ENCODE measurements at places on chromosomes 7 and 10.

- DNase-seq = no peak
Observed at GRCh38 chr7:15490291-15490690, 71.5 kb downstream of the AGMO start.

- DNase-seq = no peak
Observed at GRCh38 chr10:14748441-14748840, 26.3 kb downstream of the FAM107B start.

DNA sequence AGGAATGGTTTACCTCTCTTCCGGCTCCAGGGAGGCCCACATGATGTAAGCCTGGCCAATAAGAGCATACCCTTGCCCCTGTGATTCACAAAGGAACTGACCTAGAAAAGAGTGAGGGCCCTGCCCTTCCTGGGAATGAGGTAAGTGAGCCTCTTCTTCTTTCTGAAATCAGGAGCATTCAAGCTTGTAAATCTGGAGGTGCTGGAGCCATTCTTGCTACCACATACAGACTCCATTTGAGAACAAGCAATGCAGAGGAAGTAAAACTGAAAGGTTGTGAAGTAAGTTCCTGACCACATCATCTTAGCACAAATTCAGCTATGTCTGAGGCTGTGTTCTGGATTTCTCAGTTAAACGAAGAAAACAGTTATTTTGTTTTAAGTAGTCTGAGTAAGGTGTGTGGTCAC, 132.2 kb downstream of the CD36 start:
- DNase-seq = no peak

DNA sequence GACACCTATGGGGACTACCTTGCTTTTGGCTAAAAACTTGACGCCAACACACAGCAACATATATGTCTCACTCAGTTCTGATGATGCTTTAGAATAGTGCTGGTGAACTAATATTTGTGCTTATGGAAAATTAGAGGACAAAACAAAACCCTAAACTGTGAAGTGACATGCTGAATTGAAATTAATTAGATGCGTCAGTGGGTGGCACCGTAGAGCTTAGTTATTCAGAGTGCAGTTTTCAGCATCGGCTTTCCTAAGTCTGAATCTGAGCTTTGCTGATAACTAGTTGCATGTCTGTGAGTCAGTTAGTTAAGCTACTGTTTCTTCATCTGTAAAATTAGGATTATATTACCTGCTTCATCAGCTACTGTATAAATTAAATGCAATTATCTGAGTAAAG, 245.0 kb upstream of the SORCS1 start:
- peak; percentile 8 for DNase-seq

DNA sequence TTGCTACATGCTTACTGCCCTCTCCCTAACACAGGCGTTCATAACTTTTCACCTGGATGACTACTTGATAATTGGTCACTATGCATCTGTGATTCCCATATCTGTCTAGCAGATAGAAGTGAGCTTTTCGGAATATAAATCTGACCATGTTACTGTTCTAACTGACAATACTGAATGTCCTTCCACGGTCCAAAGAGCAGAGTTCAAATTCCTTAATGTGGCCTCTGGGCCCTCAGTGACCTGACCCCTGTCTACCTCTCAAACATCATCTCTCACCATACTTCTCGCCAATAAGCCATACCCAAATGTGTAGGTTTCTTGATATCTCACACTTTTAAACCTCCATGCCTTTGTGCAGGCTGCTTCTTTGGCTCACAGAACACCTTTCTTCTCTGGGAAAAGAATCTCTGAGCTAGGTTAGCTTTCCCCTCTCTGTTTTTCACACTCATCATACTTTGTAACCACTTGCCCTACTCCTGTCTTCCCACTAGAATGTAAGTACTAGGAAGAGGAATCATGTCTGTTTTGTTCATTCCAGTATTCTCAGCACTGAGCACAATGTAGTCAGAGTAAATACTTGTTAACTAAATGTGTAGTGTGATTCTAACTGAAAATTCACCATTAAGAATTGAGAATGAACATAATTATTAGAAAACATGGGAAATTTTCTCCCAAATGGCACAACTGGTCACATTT, 39.2 kb upstream of the LRRC17 start:
- no peak for DNase-seq

DNA sequence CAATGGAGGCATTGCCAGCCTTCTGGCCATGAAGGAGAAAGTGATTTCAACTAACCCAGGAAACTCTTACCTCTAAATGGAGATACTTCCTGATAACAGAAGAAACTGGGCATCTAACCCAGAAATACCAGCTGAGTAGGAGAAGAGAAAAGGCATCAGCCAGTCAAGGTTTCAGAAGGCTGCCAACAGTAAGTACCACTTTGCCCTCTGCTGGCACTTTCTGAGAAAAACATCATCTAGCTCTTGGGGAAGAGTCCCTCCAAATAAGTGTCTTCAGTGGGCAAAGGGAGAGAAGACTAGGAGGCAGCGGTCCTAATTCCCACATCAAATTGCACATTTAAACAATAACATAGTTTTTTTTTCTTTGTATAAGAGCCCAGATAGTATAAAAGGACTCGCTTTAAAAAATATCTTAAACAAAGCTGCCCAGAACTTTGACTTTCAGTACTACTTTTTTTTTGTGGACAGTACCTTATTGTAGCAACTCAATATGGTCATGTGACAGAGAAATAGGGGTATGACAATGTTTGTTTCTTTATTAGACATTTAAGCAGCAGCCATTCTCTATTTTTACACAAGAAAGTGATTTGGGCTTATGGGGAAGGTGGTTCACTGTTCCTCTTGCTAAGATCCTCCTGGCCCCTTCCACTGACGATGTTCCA, 157.3 kb downstream of the CTTNBP2 start:
- peak; percentile 7 for DNase-seq

DNA sequence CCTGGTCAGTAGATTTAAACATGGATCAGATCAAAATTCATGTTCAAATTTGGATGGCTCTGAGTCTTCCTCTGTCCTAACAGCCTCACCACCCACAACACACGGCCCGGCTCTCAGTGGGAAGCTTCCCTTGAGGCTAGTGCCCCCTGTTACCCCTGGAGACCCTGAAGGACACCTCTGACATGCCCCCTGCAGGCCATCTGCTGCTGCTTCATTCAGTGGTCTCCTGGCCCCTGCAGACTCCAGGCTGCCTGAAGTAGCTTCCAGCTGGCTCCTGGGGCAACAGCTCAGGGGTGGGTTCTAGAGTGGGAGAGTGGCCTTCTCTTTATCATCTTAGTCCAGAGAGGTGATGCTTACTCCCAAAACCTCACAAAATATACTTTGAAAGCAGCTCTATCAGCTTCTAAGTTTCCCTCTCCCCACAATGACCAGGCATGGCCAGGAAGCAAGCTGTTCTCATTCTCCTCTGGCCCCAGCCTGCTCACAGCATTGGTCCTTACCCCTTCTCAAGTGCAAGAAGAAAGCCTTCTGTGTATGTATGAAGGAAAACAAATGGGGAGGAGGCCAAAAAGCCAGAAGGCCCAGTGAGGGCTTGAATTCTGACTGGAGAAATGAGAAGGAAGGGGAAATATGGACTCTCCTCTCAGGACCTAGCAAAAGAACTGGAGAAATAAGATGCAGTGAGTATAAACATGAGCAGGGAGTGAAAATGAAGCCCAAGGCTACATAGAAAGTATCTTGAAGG, 189.6 kb upstream of the INHBA start:
- DNase-seq = no peak

DNA sequence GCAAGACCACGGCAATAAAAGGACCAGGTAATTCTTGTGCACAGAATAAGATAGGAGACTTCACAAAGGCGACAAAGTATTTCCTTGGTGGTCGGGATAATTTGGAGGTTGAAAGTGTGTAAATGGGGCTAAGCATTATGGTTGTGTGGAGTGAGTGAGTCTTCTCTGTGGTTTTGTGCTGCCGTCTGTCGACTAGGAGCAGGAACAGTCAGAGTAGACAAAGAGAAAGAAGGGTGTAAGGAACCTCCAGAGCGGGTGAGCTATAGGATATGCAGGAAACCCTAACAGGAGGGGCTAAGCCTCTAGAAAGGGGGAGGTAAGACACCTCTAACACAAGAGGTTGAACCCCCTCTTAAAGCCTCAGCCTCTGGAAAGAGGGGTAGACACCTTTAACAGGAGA, 201.6 kb downstream of the SH2D4B start:
- no peak for DNase-seq

- DNase-seq = no peak
Observed at GRCh38 chr10:19628767-19629560, 187.3 kb upstream of the PLXDC2 start.

- no peak for DNase-seq
Observed at GRCh38 chr10:16184906-16185305, 251.9 kb upstream of the PTER start.

DNA sequence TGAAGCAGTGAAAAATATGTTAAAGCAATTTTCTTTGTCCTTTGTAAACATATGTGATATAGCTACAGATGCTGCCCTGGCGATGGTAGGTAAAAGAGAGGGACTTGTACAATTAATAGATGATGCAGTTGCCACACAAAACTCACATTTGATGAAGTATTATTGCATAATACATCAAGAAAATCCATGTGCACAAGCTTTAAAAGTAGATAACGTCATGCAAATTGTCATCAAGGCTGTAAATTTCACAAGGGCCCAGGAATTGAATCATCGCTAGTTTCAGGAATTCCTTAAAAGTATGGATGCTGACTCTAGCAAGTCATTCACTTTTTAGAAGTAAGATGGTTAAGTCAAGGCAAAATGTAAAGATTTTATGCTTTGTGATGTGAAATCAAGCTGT, 10.0 kb downstream of the CYP3A5 start:
- no peak for DNase-seq

DNA sequence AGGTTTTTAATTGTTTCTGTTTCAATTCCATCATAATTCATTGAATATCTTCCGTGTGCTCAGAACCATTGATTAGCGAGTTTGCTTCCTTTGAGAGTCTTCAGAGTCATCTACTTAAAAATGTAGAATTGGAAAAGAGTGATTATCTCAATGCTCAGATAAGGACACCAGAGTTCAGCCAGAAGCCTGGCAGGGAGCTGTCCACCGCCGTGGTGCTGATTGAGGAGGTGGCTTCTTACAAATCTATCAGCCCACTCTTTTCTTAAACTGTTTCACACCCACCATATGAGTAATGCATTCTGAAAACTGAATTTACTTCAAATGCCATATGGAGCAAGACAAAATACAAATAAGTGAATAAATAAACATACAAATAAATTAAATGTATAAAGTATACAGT, 79.3 kb downstream of the INSYN2A start:
- no peak for DNase-seq

DNA sequence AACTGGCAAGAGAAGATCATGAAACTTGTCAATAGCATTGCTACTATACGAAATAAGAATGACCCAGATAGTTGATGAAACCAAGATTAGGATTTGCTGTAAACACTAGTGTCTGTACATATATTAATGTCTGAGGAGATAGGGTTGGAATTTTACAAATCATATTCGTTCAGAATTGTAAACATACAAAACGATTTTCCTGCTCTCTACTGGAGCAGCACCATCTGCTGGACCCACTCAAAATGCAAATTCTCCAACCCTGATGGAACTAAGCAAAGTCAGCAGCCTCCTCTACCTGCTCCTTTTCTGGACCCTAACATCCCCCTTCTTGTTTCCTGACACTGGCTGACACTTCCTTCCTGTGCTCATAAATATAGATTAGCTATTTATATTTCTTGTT, 29.4 kb upstream of the SGMS1 start:
- DNase-seq = peak; percentile 3

GRCh38 chr7:45642044-45642443, 67.9 kb downstream of the ADCY1 start:
- no peak for DNase-seq

GRCh38 chr7:88396295-88396947, 89.7 kb upstream of the STEAP4 start:
- no peak for DNase-seq

GRCh38 chr7:43615558-43616145, 32.7 kb downstream of the STK17A start:
- no peak for DNase-seq

GRCh38 chr10:52759154-52759553, 13.4 kb downstream of the MBL2 start:
- no peak for DNase-seq
